Natural killer cell (primary cell): ENCODE measurements at places on chromosomes 1 and 21. TPM values are rescaled to one million over a fixed set of nuclear protein-coding genes. Genes with fewer than 3 reads are reported as not detected.

DNA sequence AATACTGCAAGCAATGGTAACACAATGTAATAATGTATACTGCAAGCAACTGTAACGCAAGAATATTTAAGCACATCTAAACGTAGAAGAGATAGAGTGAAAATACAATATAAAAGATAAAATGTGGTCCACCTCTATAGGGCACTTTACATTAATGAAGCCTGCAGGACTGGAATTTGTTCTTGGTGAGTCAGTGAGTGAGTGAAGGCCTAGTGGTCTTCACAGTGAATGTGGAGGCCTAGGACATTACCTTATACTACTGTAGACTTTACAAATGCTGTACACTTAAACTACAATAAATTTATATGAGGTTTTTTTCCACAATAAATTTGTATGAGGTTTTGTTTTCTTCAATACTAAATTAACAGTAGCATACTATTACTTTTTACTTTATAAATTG, 287.4 kb upstream of the SNX7 start:
- no peak for DNase-seq

DNA sequence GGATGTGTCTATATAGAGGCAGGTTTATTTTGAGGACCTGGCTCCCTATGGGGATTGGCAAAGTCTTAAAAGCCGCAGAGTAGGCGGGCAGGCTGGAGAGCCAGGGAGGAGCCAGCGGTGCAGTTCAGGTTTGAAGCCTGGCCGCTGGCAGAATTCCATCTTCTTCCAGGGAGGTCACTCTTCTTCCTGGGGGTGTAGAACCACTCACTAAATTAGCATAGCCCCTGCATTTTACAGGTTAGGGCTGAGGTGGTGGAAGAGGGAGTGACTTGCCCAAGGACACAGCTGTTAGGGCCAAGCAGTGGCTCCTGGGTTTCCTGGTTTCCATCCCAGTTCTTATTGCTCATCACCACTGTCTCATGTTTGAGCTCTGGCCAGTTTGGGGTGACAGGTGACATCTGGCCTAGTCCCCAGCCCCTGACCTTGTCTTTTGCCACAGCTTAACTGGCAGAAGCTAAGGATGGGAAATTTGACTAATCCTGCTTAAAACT, 1.4 kb downstream of the PINK1 start:
- DNase-seq = no peak

DNA sequence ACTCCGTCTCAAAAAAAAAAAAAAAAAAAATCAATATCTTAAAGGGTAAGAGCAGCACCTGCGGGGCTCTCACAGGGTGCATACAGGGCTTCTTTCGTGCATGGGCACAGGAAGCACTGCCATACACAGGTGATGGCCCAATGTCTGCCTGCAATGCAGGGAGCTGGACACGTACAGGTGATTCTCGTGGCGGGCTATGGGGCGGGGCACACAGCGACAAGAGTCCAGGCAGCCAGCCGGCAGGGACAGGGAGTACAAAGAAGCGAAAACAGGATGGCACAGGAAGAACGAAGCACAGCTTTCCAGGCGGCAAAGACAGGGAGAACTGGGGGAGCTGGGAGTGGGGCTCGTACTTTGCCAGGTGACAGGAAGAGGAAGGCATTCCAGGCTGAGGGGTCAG, 1.6 kb downstream of the KIF17 start:
- DNase-seq = no peak

The LAMTOR5 gene
- total RNA-seq = 90.4 TPM

The CIART gene
- total RNA-seq = 0.33 TPM
